ENCODE measurements at places on chromosomes 13 and 19.

DNA sequence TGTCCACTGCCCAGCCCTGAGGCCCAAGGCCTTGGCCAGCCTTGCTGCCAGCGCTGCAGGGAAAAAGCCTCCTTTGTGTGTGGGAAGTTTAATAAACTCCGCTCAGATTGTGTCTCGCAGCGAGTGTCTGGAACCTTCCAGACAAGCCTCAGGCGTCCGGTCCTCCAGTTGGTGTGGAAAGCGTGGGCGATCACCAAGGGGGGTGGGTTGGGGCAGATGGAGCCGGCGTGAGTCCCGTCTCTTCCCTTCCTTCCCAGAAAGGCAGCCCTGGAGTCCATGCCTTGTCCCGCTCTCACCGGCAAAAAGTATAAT lies 4.6 kb downstream of the STK11 start:
- DNase-seq, result no peak

GRCh38 chr13:101554420-101555125 lies 102.1 kb downstream of the ITGBL1 start:
- no peak for DNase-seq

DNA sequence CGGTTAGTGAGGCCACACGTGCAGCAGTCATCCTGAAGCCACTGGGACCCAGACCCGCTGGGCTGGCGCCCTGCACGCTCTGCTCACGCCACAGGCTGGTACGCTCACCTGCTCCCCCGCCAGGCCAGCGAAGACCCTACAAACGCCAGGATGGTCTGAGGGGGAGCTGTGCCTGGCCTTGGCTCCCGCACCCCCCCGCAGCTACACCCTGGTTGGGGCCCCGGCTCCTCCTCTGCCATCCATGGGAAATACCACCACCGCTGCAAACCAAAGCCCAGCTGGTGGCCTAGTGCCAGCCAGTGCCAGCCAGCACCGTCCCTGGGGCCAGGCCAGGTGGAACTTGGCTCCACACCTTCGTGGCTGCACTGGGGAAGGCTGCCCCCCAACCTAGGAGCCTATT lies 23.3 kb upstream of the CACTIN start:
- DNase-seq, result no peak

- no peak for DNase-seq
Measured at GRCh38 chr19:15448778-15449619, 757 bp downstream of the WIZ start.

DNA sequence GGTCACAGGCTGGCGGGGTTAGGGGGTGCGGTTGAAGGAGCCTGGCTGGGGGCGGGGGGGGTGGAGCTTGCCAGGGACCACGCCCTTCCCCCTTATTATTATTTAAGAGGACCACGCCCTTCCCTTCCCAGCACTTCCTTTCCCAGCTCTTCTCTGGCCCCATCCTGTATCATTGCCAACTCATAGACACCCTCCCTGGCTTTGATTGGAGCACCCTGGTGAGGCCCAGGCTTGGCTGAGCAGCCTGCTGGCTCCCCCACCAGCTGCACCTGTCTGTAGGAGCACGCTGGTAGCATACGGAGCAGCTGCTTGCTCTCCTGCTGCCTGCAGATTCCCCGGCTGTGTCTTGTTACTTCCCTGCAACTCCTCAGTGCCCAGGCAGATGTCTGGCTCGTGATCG lies 62.5 kb upstream of the PDX1 start:
- DNase-seq, result no peak

DNA sequence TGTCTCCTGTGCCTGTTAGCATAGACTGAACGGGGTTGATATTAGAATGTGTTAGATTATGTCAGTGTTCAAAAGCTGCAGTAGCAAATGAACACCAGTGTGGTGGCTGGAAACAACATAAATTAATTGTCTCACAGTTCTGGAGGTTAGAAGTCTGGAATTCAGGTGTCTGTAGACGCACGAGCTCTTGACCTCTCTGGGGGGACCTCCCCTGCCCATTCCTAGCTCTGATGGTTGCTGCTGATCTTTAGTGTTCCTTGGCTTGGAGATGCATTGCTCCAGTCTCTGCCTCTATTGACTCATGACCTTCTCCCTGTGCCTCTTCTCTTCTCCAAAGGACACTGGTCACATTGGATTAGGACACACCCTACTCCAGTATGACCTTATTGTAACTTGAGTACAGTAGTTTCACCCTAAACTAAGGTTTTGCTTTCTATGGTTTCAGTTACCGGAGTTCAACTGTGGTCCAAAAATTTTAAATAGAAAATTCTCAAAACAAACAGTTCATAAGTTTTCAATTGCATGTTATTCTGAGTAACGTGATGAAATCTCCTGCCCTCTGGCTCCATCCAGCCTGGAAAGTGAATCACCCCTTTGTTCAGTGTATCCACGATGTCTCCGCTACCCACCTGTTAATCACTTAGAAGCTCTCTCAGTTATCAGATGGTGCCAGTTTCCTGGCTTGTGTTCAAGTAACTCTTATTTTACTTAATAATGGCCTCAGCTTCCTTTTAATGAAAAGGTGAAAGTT lies 273.2 kb downstream of the MYO16 start:
- DNase-seq, result no peak

GRCh38 chr13:67341406-67341805 lies 111.3 kb upstream of the PCDH9 start:
- DNase-seq, result no peak

DNA sequence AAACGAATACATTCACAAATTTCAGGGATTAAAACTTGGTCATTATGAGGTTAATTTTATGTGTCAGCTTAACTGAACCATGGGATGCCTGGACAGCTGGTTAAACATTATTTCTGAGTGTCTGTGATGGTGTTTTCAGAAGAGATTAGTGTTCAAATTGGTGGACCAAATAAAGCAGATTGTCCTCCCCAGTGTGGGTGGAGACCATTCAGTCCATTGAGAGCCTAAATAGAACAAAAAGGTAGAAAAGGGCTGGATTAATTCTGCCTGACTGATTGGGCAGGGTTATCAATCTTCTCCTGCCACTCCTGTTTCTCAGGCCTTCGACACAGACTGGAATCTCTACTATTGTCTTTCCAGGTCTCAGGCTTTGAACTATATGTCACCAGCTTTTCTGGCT lies 203.8 kb upstream of the SLITRK6 start:
- no peak for DNase-seq

- no peak for DNase-seq
Measured at GRCh38 chr13:48804821-48805601, 151.3 kb downstream of the CYSLTR2 start.

DNA sequence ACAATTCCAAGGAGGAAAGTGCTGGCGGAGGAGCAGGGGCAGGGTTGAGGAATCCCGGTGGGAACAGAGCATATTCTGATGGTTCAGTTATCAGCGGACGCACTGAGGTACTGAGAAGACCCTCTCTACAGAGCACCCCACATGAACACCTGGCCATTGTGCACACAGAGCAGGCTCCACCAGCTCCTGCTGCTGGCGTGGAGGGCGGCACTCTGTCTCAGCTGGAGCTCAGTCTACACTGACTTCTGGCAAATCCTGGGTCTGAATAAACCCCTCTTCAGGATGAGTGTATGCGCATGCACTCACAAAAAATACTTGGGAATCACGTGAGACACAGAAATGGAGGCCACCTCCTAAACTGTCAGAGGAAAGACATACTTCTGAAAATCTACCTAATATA lies 114.4 kb upstream of the IRS2 start:
- DNase-seq, result no peak

- no peak for DNase-seq
Measured at GRCh38 chr13:32011971-32012370, 19.6 kb upstream of the FRY start.

DNA sequence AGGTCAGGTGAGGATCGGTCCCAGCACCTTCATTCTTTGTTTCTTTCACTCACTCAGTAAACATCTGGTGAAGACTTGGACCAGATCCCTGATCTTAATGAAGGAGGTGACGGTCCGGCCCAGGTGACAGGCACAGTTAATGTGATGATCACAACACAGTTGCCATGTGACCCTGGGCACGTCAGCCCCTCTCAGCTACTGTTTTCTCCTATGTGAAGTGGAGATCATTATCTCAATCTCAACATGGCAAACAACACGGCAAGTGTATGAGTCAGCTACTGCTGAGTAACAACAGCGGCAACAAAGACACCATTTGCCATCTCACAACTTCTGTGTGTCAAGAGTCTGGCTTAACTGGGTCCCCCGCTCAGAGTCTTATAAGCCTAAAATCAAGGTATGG lies 74.6 kb downstream of the GNG7 start:
- no peak for DNase-seq

DNA sequence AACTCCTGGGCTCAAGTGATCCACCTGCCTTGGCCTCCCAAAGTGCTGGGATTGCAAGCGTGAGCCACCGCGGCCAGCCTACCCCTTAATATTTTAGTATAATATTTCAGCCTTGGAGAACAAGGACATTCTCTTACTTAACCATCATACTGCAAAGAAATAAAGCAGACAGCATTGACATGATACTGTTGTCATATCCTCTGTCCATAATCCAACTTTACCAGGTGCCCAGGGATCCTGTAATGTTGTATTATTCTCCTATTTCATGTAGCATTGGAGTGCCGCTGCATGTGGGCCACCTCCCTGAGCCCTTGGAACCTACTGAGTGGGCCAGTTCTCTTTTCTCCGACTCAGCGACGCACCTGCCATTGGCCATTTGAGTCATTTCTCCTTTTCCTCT lies 21.4 kb upstream of the EHD2 start:
- no peak for DNase-seq

DNA sequence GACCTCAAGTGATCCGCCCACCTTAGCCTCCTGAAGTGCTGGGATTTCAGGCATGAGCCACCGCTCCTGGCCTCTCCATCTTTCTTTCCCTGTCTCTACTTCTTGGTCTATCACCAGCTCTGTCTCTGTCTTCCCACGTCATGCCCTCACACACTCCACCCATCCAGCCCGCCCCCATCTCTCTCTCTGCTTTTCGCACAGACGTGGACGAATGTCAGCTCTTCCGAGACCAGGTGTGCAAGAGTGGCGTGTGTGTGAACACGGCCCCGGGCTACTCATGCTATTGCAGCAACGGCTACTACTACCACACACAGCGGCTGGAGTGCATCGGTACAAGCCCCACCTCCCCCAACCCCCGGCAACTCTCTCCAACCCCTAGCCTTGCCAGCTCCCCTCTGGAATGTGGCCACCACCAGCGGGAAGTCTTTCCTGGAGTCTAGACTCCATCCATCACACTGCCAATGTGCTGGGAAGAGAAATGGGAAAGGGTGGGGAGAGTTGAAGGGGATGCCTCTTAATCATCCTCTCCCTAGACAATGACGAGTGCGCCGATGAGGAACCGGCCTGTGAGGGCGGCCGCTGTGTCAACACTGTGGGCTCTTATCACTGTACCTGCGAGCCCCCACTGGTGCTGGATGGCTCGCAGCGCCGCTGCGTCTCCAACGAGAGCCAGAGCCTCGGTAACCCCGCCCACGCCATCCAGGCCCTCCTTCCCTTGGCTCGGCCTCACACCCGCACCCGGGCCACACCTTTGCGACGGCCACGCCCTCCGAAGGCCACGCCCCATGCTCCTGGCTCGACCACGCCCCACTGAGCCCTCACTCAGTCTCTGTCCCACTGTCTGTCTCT lies 22.5 kb downstream of the LTBP4 start:
- no peak for DNase-seq

Measured in activated T-cell treated with anti-CD3 and anti-CD28 coated beads, Interleukin-2, amount 50 U/mL, for 48 hours (primary cell).